ENCODE measurements at places on chromosomes 5 and 9. TPM values are rescaled to one million over a fixed set of nuclear protein-coding genes. Genes with fewer than 3 reads are reported as not detected.

The NEUROG1 gene
- not detected for total RNA-seq

The GRM6 gene
- not detected for total RNA-seq

The CRB2 gene
- total RNA-seq, result not detected

The PSMD5 gene
- 22.9 TPM for total RNA-seq

The IFNK gene
- not detected for total RNA-seq

The SIT1 gene
- not detected for total RNA-seq

The GRAMD2B gene
- total RNA-seq, result 17.8 TPM

The ARL14EPL gene
- not detected for total RNA-seq

All from smooth muscle cell of the umbilical artery (primary cell).